ENCODE measurements at places on chromosomes 2 and 18.

DNA sequence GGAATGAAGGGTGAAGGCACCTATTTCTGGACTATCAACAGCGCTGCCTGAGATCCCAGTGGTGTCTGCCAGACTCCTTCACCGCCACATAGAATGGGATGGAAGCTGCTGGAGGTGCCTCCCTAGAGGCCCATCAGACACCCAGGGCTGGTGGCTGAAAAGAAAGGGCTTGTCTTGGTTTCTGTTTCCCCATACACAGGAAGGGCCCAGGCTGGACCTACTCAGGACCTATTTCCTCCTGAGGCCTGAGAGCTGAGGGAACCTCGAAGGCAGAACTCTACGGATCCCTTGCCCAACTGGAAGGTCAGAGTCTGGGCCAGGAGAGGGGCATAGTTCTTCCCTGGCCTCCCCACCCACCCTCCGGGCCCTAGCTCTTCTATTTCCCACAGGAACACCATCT is 2.9 kb upstream of the CLEC4F start:
- DNase-seq, result peak; percentile 48

GRCh38 chr18:41992066-41992465 is 37.0 kb downstream of the PIK3C3 start:
- DNase-seq, result no peak

- DNase-seq, result peak; percentile 16
Measured at GRCh38 chr2:68371581-68371980, 6.5 kb downstream of the PLEK start.

GRCh38 chr2:150477347-150477746 is 10.1 kb downstream of the RND3 start:
- DNase-seq, result no peak

DNA sequence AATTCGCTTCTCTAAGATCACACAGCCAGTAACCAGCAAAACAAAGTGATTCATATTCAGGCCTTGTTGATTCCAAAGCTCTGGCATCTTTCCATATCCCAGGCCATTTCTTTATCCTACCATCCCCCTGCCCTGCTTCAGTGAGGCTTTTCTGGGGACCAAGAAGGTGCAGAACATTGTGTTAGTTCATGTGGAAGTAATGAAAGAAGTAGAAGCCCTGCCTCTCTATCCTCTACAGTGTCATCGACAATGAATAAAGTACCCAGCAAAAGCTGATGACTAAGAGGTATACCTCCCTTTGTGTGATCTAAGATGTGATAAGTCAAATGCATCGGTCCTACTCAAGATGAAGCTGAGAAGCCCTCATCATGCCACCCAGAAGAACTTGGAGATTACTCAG is 383.2 kb downstream of the BCL11A start:
- DNase-seq, result no peak

GRCh38 chr2:16691261-16691660 is 25.6 kb upstream of the CYRIA start:
- no peak for DNase-seq

DNA sequence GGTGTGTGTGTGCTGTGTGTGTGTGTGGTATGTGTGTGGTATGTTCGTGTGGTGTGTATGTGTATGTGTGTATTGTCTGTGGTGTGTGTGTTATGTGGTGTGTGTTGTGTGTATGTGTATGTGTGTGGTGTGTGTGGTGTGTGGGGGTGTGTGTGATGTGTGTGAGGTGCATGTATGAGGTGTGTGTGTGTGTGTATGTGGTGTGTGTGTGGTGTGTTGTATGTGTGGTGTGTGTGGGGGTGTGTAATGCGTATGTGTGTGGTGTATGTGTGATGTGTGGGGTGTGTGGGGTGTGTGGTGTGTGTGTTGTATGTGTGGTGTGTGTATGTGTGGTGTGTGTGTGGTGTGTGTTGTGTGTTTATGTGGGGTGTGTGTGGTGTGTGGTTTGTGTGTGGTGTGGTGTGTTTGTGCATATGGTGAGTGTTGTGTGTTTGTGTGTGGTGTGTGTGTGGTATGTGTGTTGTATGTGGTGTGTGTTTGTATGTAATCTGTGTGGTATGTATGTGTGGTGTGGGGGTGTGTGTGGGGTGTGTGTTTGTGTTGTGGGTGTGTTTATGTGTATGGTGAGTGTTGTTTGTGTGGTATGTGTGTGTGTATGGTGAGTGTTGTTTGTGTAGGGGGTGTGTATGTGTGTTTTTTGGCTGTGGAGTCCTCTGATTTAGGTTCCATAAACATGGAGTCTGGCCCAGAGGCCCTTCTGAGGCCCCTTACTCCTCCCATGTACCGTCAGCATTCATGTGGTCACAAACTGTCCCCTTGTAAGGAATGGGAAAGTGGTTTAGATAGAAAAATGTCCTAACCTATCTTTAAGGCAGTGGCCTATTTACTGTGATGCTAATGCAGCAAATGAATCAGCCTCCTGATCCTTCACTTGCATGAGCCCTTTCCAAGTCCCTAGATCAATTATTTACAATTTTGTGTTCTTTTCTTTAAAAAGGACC is 116.0 kb downstream of the ALPK2 start:
- DNase-seq, result no peak

GRCh38 chr2:30358842-30359241 is 88.2 kb upstream of the LCLAT1 start:
- DNase-seq, result no peak

GRCh38 chr18:25314151-25314837 is 37.7 kb downstream of the ZNF521 start:
- no peak for DNase-seq

Measured in inflammatory macrophage treated with lipopolysaccharide for 1 hour (primary cell).